Nephron progenitor cell (in vitro differentiated cells): ENCODE measurements at places on chromosomes 13 and 19.
A peak's percentile ranks its signal among the peaks of the same experiment; 100 is the strongest.

- no peaks in the 10 kb centered on the region for H3K27me3 ChIP-seq
- peak overlapping the region; percentile 20 for H3K27ac ChIP-seq
- H3K4me3 ChIP-seq = no peak overlapping the region
- peak; percentile 24 for DNase-seq
Observed at GRCh38 chr13:68257111-68257842, 1027.1 kb upstream of the PCDH9 start.

DNA sequence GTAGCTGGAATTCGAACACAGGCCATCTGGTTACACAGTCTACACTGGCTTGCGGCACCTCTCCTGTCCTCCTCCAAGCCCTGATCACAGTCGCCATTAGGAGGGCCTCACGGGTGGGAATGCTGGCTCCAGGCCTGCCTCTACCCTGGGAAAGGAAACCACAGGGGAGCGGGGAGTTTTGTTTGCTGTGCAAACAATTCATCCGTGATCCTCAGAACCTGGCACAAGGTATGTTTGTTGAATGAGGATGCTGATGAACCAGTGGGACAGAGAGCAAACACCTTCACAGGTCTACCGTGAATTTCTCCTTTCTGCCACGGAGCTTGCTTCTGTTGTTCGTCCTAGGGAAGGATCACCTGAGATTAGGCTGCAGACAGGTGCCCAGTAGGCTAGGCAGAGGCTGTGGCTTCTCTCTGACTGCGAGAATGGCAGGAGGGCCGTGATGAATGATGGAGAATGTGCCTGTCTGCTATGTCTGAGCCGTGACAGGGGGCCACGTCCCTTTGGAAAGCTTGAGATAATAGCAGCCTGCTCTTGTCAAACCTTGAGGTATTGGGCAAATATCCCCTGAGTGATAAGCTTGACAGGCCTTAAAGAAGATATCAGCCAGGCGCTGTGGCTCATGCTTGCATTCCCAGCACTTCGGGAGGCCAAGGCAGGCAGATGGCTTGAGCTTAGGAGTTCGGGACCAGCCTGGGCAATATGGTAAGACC, 36.7 kb downstream of the PIN1 start:
- H3K27me3 ChIP-seq = peaks cover 4% of the 10 kb centered on the region
- DNase-seq = no peak
- no peaks in the 10 kb centered on the region for H3K36me3 ChIP-seq
- peaks cover 33% of the 10 kb centered on the region for H3K4me1 ChIP-seq
- H3K27ac ChIP-seq = no peak overlapping the region

DNA sequence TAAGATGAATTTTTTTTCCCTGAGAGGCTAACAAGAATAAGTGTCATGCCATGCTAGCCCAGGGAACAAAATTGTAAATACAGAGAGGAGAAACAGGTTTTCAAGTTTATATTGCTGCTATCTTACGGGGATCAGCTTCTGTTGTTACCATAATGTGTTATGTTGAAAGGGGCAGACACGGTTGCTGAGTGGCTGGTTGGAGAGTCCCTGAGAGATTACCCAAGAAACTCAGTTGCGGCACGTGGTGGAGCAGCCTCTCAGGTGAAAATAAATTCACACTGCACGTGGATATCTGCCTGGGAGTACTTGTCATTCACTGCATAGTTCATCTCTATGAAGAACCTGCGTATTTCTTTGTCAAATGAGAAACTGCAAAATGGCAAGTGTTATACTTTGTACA, 293.6 kb downstream of the TDRD3 start:
- H3K4me1 ChIP-seq = peaks cover 38% of the 10 kb centered on the region
- H3K27me3 ChIP-seq = peaks cover 5% of the 10 kb centered on the region
- peaks cover 4% of the 10 kb centered on the region for H3K36me3 ChIP-seq

GRCh38 chr19:49398001-49398615, 10.1 kb downstream of the KASH5 start:
- peak overlapping the region; percentile 8 for H3K4me3 ChIP-seq
- DNase-seq = no peak
- H3K27ac ChIP-seq = peak overlapping the region; percentile 96
- peaks cover 53% of the 10 kb centered on the region for H3K4me1 ChIP-seq
- no peaks in the 10 kb centered on the region for H3K36me3 ChIP-seq
- peaks cover 9% of the 10 kb centered on the region for H3K27me3 ChIP-seq

DNA sequence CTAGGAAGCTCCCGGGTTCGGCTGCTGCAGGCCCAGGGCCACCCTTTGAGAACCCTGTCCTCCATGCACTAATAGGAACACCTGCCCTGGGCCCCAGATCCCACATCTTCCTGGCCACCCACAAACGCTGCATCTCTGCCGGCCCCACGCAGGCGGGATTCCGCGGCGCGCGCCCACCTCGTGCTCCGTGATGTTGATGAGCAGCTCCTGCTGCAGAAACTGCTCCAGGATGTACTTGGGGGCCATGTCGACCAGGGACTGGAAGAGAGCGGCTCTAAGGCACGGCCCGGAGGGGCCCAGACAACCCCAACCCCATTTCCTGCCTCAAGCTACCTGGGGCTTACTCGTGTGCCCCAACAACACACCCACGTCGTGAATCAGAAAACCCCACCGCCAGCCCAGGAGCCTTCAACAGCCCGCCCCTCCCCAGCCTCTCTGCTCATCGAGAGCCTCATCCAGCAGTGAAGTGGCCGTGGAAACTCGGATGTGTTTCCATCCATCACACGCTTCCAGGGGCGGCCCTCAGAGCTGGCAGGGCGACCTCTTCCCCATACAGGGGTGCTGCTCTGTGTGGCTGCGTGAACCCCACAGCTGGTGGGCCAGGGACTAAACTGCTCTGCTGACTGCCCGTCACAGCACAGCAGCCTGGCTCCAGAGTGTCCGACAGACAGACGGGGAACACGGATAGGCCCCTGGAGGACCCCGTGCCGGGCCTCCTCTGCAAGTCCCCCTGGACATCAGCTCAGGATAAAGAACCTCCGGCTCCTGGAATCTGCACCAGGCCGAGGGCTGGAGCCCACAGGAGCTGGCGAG, 4.2 kb downstream of the POLR2E start:
- peaks cover 26% of the 10 kb centered on the region for H3K4me1 ChIP-seq
- no peak overlapping the region for H3K27ac ChIP-seq
- H3K4me3 ChIP-seq = no peak overlapping the region

GRCh38 chr13:72970301-72970880, 88.4 kb upstream of the KLF5 start:
- no peaks in the 10 kb centered on the region for H3K27me3 ChIP-seq
- no peaks in the 10 kb centered on the region for H3K4me1 ChIP-seq
- no peak overlapping the region for H3K27ac ChIP-seq
- no peak for DNase-seq
- peaks cover 22% of the 10 kb centered on the region for H3K36me3 ChIP-seq
- H3K4me3 ChIP-seq = no peak overlapping the region

DNA sequence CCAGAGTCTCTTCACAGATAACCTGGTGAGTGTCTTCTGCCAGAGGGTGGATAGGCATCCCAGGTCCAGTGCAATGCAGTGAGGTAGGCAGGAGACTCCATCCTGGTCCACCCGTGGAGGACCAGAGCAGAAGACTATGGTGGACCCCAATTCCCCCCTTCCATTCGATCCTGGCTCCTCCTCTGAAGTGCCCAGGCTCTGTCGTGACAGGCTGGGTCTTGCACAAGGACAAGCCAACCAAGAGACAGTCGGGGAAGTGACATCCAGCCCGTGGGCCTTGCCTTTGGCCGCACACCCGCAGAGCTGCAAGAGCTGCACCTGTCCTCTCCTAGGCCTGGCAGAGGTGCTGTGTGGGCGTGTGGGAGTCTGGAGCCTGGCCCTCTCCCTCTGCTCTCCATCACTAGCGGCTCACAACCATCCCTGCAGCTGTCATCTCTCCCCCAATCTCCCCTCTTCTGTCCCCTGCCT, 3.1 kb downstream of the ZNF784 start:
- H3K36me3 ChIP-seq = peaks cover 40% of the 10 kb centered on the region
- no peak overlapping the region for H3K4me3 ChIP-seq
- no peak for DNase-seq
- H3K27me3 ChIP-seq = no peaks in the 10 kb centered on the region

- H3K27me3 ChIP-seq = no peaks in the 10 kb centered on the region
- H3K4me1 ChIP-seq = peaks cover 75% of the 10 kb centered on the region
- no peak overlapping the region for H3K27ac ChIP-seq
- no peak overlapping the region for H3K4me3 ChIP-seq
Observed at GRCh38 chr19:41932720-41933332, 4.6 kb upstream of the ERFL start.

DNA sequence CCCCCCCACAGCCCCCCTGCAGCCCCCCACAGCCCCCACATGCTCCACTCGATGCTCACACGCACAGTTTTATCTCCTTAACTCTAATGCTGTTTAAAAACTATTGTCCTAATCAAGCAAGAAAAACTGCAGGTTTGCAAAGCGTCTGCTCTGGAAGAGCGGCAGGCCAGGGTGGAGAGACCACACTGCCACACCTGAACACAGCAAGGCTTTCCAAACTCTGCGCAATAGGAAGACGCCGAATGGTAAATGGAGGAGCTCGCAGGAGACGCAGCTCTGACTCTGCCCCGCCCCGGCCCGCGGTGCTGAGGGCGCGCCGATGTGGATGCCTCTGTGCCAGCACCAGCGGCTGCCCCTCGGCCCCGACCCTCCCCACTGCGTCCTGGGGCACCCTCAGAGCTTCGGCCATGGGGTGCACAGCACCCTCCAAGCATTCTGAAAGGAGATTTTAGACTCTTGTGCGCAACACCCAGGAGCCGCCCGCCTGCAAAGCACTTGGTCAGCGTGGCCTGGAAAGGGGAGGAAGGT, 32.4 kb downstream of the RASA3 start:
- peaks cover 33% of the 10 kb centered on the region for H3K4me1 ChIP-seq
- H3K36me3 ChIP-seq = peaks cover 4% of the 10 kb centered on the region
- DNase-seq = peak; percentile 30
- peak overlapping the region; percentile 66 for H3K4me3 ChIP-seq
- peaks cover 5% of the 10 kb centered on the region for H3K27me3 ChIP-seq
- H3K27ac ChIP-seq = peak overlapping the region; percentile 93

DNA sequence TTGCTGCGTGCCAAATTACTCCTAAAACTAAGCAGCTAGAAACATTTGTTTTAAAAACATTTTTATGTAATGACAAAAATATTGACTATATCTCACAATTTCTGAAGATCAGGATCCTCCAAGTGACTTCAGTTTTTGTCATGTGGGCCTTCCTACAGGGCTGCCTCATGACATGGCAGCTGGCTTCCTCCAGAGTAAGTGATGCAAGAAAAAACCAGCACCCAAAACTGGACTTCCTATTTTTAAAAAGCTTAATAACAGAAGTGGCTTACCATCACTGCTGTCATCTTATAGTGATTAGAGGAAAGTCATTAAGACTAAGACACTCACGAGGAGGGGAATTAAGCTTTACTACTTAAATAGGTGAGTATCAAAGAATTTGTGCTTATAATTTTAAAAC, 681.7 kb downstream of the PCDH17 start:
- H3K36me3 ChIP-seq = no peaks in the 10 kb centered on the region
- H3K27me3 ChIP-seq = no peaks in the 10 kb centered on the region
- H3K4me3 ChIP-seq = no peak overlapping the region
- no peak for DNase-seq
- H3K27ac ChIP-seq = no peak overlapping the region
